ENCODE measurements at places on chromosomes 6 and 20. TPM values are rescaled to one million over a fixed set of nuclear protein-coding genes. Genes with fewer than 3 reads are reported as not detected.

CD93 gene
- 0.21 TPM for total RNA-seq

DNA sequence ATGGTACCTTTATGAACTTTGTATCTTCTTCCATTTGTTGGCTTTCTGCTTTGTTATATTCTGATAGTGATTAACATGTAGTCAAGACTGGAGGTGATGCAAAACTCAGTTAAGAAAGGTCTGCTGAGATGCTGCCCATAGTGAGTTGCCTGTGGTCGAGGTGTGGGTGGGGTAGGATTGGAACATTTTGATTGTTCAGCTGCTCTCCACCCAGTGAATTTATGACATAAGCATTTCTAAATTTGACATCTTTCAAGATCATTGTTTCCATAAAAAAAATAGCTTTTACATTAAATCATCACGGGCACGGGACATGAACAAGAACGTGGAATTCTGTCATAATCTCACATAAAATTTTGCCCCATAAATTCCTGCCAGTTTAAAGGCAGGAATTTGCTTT, 146.6 kb upstream of the POU3F2 start:
- DNase-seq = no peak

DNA sequence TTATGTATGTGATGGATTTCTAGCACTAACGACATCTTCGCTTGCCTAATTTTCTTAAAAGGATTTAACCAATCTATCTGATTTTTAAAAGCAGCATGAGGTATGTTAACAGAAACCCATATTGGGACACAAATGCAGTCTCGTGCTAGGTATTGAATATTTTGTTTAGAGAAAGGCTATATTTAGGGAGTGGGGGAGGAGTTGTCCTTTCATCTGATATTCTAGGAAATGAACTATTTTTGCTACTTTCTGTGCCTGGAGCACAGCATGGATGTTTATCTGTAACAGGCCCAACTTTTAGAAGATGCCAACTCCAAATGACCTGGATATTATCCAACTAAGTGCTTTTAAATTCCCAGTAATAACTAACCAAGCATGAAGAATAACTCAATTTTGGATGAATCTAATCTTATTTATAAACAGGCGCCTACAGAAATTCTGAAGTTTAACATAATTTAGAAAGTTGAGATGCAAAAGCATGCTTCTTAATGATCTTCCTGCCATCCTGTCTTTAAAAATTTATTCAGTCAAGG, 317.1 kb upstream of the CHD6 start:
- no peak for DNase-seq

DNA sequence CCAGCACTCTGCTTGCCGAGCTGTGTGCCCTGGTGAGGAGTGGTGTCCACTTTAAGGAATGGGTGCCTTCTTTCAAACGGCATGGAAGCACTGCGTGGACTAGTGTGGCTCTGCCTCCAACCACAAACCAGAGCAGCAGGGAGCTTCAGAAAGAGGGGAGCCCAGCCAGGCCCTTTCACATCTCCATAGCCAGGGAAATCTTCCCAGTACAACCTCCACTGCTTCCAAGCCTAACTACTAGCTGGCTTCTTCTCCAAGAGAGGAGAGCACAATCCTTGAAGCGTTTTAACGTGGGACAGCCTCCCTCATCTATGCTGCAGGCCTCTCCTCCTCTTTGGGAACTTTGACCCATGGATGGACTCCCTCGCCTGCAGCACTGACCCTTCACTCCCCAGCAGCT, 26.7 kb downstream of the TNXB start:
- no peak for DNase-seq

GRCh38 chr20:24697411-24697810, 228.0 kb downstream of the SYNDIG1 start:
- DNase-seq = no peak

PSMB8 gene
- total RNA-seq = 66.1 TPM

DNA sequence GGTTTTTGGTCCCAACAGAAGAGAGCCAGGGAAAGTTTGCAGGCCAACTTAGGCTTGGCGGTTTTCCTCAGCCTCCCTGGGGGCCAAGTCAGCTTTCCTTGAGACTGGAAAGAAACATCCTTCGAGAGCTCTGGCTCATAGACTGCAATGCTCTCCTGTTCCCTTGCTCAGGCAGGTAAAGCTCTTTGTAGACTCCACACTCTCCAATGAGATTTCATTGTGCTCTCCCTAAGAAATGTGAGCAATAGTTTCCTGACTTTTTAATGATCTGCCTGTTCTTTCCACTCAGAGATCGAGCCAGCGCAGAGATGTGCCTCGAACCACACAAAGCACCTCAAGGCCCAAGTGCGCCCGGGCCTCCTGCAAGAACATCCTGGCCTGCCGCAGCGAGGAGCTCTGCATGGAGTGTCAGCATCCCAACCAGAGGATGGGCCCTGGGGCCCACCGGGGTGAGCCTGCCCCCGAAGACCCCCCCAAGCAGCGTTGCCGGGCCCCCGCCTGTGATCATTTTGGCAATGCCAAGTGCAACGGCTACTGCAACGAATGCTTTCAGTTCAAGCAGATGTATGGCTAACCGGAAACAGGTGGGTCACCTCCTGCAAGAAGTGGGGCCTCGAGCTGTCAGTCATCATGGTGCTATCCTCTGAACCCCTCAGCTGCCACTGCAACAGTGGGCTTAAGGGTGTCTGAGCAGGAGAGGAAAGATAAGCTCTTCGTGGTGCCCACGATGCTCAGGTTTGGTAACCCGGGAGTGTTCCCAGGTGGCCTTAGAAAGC, 13.9 kb downstream of the TNFAIP3 start:
- DNase-seq = no peak

DNA sequence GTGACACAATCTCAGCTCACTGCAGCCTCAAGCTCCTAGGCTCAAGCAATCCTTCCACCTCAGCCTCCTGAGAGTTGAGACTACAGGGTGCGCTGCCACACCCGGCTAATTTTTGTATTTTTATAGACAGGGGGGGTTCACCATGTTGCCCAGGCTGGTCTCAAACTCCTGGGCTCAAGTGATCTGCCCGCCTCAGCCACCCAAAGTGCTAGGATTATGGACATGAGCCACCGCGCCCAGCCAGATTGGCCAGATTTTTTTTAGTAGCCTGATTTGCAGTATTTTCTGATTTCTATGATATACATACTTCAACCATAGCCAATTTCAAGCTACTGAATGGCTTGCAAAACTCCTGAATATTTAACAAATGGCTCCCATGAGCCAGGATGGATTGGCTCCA, 21.4 kb upstream of the DLGAP4 start:
- peak; percentile 57 for DNase-seq

- no peak for DNase-seq
Measured at GRCh38 chr6:53426667-53427270, 78.0 kb upstream of the ELOVL5 start.

SNAP25 gene
- total RNA-seq = 1.6 TPM

GRCh38 chr6:155936551-155936950, 480.9 kb upstream of the NOX3 start:
- DNase-seq = no peak

GRCh38 chr20:58647162-58647795, 3.8 kb upstream of the STX16 start:
- DNase-seq = peak; percentile 44

GRCh38 chr6:31687860-31688693, 7.2 kb upstream of the LY6G5C start:
- DNase-seq = no peak

SS18L1 gene
- total RNA-seq = 19.9 TPM

- no peak for DNase-seq
Measured at GRCh38 chr6:106808758-106809157, 165.8 kb downstream of the CD24 start.

GRCh38 chr6:144007478-144008119, 460 bp downstream of the PLAGL1 start:
- DNase-seq = no peak

DNA sequence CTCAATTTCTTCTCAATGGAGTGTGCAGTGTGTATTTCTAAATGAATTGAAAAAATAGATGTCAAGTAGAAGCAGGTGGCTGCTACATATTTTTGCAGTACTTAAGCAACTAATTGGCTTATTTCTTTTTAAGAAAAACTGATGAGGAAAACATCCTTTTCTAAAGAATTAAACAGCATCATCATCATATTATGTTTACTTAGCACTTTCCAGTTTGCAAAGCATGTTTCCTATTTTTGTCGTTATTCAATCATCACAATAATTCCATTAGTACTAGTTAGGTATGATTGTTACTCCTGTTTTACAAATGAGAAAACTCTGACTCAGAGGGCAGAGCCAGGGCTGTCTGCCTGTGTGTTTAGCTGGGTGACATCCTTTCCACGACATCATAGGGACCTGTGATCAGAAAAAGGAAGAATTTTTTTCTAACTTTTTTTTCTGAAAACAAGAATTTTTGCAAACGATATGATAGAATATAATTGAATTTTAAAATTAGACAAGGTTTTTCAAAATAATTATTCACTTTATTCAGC, 22.7 kb upstream of the BMP6 start:
- no peak for DNase-seq

DNA sequence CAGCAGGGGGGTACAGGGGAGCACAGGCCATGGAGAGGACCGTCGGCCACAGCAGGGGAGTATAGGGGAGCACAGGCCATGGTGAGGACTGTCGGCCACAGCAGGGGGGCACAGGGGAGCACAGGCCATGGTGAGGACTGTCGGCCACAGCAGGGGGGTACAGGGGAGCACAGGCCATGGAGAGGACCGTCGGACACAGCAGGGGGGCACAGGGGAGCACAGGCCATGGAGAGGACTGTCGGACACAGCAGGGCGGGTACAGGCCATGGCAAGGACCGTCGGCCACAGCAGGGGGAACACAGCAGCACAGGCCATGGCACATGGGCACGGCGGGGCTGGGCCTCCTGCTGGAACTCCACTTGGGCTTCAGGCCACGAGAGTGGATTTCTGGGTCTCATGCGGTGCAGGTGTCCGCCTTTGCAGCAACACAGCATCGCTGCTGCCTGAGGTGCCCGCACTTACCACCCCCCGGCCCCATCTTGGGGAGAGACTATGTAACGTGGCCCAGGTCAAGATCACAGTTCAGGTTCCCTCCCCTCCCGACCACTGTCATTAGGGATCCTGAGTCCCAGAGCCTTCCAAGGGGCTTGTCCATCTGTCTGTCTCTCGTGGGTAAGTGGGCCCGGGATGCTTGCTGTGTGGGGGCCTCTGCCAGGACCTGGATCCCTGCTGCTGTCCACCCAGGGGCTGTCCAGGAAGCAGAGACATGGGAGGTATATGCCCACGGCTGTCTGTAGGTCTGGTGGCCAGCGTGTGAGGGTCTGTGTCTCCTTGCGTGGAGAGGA, 2.5 kb downstream of the NPBWR2 start:
- no peak for DNase-seq

DNA sequence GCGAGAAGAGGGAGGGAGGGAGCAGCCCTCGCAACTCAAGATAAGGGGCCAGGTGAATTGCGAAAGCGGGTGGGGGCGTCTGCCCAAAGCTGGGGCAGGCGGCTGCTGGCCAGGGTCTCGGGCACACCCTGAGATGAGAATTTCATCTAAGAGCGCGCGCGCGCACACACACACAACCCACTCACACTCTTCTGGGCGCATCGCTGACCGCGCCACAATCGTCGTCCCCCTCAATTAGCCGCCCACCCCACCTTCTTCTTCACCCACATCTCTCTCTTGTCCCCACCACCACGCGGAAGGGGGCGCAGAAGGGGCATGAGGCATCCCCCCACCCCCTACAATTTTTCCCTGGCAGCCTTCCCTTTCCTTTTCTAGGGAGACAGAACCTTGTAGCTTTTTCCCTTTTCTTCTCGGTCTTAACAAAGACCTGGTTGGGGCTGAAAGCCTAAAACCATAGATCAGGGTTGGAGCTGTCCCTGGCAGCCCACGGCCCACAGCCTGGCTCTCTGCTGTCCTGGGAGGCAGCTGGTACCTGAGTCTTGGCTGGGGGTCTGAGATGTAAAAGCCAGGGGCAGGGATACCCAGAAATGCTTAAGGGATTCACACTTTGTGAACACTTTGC, 737 bp upstream of the PTPRT start:
- no peak for DNase-seq

BPI gene
- 7.7 TPM for total RNA-seq

DNA sequence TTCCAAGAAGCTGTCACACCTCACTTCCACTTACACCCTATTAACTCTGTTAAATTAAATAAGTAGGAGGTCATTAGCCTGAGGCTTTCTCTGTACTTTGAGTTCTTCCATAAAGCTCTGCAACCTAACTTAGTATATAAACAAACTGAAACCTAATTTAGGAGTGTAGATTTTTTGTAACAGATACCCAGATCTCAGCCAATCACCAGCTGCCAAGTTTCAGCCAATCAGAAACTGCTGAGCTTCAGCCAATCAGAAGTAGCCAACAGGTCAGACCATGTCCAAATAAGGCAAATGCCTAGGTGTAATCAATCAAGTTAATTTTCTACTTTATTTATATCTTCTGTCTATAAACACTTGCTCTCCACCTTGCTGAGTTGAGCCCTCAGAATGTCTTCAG, 142.7 kb upstream of the SULF2 start:
- no peak for DNase-seq

DNA sequence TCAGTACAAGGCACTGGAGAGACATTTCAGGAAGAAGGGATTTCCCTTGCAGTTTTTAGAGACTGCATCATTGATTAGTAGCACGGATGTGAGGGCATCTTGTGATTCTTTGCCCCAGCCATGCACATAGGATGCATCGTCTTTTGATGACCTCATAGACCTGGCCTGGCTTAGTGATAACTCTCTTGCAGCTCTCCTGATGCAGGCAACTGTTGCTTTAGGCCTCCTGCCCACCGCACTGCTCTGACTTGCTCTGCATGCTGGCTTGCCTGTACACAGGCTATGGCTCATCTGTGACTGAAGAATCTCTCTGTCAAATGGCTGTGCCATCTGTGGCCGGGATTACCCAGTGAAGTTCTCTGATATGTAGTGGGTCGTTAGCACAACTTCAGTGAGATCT, 207.7 kb upstream of the PTCHD4 start:
- DNase-seq = no peak

TP53TG5 gene
- total RNA-seq = not detected

DNA sequence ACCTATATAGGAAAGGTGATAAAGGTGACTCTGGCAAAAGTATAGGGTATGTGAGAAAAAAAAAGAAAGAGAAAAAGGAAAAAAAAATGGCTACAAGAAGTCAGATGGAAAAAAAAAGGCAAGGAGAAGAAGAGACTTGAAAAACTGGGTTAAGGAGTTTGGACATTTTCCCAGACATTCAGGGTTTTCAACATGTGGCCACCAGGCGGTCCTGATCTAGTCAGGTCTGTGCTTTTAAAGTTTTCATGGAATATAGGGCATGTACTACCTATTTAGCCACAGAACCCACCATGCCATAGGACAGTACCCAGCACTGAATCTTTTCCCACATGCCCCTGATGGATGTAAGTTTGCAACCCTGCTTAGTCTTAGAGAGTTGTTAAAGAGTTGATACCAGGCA, 433.7 kb downstream of the MAFB start:
- no peak for DNase-seq

SLA2 gene
- total RNA-seq = not detected

YWHAB gene
- total RNA-seq = 203 TPM
